WTC11 (cell line): ENCODE measurements at places on chromosomes 1 and 21. TPM values are rescaled to one million over a fixed set of nuclear protein-coding genes. Genes with fewer than 3 reads are reported as not detected.

DNA sequence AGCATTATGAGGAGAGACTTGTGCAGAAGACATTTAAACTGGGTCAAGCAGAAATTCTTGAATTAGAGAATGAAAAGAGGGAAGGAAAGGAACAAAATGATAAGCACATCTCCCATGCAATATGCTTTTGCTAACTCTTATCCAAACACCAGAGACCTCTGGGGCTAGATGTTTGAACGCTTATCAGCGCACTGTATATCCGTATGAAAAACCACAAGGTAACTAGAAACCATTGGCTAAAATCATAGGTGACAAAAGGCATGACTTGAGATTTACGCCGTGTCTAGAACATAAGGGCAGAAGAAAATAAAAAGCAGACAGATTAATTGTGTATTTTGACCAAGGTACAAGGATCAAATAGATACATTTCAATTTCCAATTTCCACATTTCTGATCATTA is 38.0 kb upstream of the TIAM1 start:
- H3K4me3 ChIP-seq, result no peak overlapping the region
- no peaks in the 10 kb centered on the region for H3K27me3 ChIP-seq
- no peak for DNase-seq
- peak overlapping the region; percentile 28; the same call in 1 of the 2 replicates for H3K27ac ChIP-seq

DNA sequence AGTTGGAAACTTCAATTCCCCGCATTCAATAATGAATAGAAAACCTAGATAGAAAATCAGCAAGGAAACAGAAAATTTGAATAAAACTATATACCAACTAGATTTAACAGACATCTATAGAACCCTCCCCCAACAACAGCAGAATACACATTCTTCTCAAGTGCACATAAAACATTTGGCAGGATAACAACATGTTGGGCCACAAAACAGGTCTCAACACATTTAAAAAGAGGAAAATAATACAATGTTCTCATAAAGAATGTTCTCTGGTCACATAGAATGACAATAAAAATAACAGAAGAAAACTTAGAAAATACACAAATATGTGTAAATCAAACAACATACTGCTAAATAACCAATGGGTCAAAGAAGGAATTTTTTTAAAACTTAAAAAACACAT is 24.9 kb downstream of the ITGB3BP start:
- no peak overlapping the region for H3K27ac ChIP-seq
- H3K4me3 ChIP-seq, result no peak overlapping the region
- H3K36me3 ChIP-seq, result peaks cover 3% of the 10 kb centered on the region; the same call in 1 of the 2 replicates

FMOD gene
- 0.05 to 0.79 TPM (median 0.14 TPM) in 3 replicates for total RNA-seq

P3R3URF gene
- not detected in 3 replicates for total RNA-seq
